ENCODE measurements at places on chromosomes 6 and 20.
A peak's percentile ranks its signal among the peaks of the same experiment; 100 is the strongest.

DNA sequence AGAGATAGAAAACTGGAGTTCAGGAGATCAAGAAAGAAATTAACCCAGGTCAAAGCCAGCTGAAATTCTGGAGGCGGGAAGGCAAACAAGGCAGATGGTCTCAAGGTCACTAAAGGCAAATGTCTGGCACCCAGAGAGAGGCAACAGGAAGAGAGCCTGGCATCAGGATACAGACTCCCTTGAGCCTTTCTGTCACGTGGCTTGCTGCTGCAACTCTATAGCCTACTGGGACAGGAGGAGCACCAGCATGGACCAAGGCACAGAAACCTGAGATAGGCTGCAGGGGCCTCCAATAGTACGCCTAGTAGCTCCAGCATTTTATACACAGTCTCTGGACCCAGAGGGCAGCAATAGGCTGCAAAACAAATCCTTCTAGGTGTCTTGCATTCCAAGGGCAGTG is 75.1 kb downstream of the SEL1L2 start:
- DNase-seq: no peak

GRCh38 chr6:31122791-31123706 is 2.8 kb upstream of the CDSN start:
- peak; percentile 89 for DNase-seq

GRCh38 chr20:36318166-36318565 is 12.0 kb downstream of the DLGAP4 start:
- DNase-seq: no peak

- no peak for DNase-seq
Measured at GRCh38 chr6:45371924-45372573, 5.7 kb downstream of the SUPT3H start.

- DNase-seq: no peak
Measured at GRCh38 chr6:26473429-26473757, 15.6 kb downstream of the BTN2A1 start.

DNA sequence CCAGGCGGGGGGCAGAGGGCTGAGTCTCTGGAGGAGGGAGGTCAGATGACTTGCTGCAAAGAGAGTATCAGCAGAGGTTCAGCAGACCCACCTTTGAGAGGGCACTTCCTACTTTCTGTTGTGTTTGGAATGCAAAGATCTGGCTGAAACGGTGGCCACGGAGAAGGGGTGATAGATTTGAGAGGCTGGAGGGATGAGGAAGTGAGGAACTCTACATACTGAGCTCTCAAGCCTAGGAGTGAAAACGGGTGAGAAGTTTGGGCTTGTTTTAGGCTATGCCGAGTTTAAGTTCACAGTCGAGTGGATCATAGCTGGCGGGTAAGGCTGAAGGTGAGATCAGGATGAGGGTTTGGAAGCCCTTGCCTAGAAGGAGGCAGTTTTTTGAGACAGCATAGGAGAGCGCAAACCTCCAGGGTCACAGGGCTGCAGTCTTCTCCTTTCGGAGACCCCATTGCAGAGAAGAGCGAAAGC is 477 bp upstream of the ITPA start:
- peak; percentile 28 for DNase-seq

DNA sequence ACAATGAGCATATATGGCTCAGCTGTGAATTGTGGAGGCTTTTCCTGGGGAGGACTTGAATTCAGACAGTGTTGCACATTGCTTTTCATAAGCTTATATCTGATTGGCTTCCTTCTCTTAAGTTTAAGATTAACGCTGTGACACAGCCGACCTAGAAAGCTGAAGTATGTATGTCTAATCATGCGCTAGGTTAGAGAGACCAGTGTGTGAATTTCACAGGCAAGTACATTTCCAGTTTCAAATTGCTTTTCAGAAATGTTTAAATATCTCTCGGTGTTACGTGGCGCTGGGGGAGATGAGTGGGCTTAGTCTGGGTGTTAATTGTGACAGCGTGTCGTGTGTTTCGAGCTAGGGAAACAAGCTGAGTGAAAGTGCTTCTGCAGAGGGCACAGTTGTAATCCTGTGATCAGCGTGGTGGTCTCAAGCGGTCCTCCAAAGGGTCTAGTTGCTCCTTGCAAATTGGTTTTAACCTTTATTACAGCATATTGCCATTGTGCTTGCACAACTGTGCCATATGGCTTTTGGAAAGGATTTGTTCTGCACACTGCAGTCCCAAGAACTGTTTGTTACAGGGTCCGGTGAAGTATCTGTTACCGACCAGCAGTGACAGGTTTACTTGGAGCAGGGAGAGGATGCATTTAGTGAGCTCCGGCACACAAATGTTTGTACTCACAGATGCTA is 166.6 kb downstream of the SASH1 start:
- no peak for DNase-seq

GRCh38 chr6:106727480-106728149 is 98.2 kb downstream of the QRSL1 start:
- no peak for DNase-seq

DNA sequence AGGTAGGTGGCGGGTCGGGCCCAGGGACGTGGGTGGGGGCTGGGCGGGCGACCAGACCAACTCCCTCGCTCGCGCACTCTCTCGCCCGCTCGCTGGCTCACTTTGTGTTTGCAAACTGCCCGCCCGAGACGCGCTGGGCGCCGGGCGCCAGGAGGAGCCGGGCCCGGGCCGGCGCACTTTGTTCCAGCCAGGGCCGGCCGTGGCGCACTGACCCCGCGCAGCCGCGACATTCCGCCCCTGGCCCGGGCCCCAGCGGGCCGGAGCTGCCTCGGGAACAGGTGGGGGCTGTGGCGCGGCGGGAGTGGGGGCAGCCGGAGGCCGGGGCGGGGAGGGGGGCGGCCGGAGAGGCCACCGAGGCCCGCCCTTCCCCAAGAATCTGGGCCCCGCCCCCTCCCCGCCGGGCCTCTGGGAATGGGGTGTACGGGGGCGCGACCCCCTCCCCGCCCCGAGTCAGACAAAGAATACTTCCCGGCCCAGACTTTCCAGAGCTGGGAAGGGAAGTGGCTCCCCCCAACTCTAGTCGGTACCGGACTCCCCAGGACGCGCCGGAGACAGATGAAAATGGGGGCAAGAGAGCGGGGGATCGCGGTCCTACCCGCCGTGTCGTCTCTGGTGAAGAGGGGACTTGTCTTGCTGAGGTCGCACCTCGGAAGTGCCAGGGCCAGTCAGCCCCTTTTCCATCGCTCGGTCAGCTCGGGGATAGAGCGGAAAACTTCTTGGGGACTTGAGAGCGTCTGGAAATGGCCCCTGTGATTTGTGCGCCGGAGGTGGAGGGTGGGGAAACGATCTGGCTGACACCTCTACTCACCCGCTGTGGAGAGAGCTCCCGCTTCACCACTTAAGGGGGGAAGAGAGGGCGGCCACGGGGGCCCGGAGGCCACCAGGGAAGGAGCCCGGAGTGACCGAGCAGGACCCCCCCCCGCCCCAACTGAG is 951 bp downstream of the FOXP4 start:
- peak; percentile 47 for DNase-seq
